ENCODE measurements at places on chromosomes 1 and 21. TPM values are rescaled to one million over a fixed set of nuclear protein-coding genes. Genes with fewer than 3 reads are reported as not detected.

GRCh38 chr1:162021124-162021523 lies 2.5 kb downstream of the OLFML2B start:
- DNase-seq, result no peak

DNA sequence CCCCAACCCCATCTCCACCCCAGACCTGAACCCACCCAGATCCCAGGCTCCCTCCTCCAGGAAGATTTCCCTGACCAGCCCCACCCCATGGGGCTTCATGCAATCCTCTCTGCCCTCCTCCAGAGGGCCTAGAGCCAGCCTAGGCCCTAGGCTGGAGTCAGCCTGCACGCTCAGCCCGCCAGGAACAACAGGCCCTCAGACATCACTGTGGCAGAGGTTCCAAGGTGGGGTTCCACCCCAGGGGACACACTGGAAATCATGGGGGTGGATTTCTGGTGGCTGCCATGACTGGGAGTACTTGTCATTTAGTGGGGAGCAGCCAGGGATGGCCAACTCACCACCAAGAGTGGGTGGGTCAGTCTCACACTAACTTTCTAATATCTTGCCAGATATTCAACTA lies 122.0 kb downstream of the GLIS1 start:
- DNase-seq, result peak; percentile 33

- no peak for DNase-seq
These were observed 214.7 kb upstream of the PTGFR start for GRCh38 chr1:78275906-78276685.

- no peak for DNase-seq
These were observed 6.1 kb upstream of the EVA1C start for GRCh38 chr21:32406405-32406804.

DNA sequence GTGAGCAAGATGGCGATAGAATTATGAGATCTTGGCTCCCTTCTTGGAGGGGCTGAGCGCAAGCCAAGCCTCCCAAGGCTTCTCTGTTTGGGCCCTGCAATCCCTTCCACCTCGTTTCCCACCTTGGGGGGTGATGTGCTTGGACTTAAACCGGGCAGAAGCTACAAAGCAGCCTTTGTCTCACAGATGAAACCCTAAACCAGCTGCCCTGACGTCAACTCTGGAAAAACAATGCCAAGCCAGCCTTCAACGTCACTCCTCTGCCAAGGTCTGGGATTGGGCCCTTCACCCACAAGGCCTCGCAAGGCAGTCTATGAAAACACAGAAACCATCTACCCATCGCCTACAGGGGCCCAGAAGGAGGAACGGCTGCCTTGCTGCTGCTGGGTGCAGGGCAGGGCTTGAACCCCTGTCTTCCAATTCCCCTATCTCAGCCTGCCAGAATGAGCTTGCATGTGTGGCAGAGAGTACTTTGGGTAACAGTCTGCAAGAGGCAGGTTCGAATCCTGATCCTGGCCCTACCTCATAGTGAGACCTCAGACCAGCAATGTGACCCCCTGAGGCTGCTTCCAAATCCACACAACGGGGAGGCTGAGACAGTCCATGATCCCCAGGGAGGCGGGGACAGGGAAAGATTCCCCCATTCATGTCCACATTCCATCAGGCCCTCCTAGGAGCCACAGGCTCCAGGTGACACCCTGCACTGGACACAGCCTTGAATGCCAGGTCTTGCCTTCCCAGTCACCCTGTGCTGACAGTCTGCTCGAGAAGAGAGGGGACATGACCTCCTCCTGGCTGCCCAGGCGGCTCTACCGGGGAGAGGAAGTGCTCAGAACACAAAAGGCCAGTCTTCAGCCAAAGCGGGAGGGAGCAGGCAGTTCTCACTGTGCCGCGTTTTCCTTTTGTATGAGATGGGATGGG lies 15.0 kb downstream of the IFFO2 start:
- no peak for DNase-seq

GRCh38 chr1:178923512-178923911 lies 52.6 kb upstream of the ANGPTL1 start:
- no peak for DNase-seq

GREM2 gene
- 0.16 TPM for total RNA-seq

OLFML2B gene
- total RNA-seq, result 29.5 TPM

LAD1 gene
- total RNA-seq, result 0.51 TPM

All from mesenteric fat pad (tissue), 1 donor.